ENCODE measurements at places on chromosomes 4 and X.

DNA sequence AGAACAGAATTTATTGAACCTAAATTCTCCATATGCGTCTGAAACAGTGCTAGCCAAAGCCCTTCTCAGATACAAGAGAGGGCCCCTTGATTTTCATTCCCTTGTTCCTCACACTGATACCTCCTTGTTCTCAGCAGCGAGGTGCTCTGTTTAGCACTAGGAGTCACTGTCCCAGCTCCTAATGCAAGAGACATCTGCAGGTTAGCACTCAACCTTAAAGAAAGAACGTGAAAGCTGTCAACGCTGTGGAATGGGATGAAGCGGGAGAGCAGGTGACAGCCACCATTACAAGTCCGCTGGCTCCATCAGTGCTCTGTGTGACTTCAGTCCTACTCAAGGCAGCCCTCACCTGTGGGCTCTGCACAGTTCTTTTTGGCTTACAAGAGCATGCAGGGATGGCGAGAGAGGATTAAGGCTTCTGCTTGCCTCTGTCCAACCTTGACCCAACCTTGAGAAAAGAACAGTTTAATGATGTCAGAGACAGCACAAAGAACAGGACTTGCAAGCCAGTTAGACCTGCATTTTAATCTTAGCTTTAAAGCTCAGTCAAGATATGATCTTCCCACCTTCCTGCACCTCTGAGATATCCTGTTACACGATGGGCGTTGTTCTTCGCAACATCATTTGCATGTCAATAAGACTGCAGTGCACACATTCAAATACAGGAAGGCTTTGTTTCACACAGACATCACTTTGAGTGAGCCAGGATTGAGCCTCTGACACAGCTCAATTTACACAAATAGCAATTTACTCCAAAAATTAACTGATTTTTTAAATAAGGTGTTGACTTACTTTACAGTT lies 95.1 kb downstream of the ARSF start:
- DNase-seq: no peak

- DNase-seq: no peak
Observed at GRCh38 chrX:6930307-6930849, 217.1 kb upstream of the STS start.

DNA sequence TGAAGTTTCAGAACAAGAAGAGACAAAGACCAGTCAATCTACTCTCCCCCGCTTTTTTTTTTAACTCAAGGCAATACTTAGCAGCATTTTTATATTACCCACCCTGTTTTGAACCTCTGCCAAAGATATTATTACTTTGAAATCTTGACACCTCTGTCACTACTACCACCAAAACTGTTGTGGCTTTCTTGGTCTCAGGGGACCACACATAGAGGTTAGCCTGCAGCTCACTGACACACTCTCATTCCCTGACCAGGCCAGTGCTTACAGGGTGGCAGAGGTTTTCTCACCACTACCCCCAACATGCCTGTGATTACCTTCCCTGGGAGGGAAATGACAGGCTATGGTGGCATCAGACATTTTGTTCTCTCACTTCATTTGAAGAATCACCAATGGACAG lies 137.4 kb upstream of the STIM2 start:
- no peak for DNase-seq

DNA sequence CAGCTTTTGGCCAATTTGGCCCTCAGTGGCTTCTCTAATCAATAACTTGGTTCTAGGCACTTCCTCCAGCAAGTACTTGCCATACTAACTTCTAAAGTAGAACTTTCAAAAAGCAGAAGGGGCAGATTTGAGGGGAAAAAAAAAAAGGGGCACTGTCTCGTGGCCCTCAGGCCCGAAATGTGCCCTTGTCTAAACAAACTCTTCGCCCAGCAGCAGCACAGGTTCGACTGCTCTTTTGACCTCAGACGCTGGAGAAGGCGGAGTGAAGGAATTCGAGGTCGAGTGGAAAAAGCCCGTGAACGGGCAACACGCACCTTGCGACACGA lies 775 bp downstream of the GRPEL1 start:
- no peak for DNase-seq

DNA sequence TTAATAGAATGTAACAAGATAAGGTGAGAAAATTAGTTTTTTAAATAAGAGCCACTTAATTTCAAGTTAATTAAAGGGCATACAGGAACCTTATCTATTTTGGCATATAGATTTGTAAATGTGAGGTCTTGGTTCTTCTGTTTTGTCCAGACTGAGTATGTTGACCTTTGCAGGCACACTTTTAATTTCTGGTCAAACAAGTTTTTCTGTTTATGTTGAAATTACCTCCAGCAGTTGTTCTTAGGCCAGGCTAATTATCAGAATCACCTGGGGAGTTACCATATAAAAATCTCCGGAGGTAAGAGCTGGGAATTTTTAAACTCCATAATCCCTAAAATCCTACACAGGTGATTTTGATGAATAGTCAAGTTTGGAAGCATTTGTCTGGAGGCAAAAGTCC lies 227.4 kb upstream of the ANKRD50 start:
- no peak for DNase-seq

DNA sequence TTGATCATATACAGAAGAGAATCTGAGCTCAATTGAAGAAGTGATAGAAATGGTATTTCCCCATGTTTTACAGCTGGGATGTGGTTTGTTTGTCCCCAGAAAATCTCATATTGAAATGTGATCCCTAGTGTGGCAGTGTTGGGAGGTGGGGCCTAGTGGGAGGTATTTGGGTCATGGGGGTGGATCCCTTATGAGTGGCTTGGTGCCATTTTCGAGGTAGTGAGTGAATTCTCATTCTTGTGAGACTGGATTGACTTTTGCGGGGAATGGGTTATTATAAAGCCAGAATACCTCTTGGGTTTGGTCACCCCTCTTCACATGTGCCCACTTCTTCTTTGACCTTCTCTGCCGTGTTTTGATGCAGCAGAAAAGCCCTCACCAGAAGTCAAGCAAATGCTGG lies 29.6 kb upstream of the PAGE1 start:
- DNase-seq: no peak

DNA sequence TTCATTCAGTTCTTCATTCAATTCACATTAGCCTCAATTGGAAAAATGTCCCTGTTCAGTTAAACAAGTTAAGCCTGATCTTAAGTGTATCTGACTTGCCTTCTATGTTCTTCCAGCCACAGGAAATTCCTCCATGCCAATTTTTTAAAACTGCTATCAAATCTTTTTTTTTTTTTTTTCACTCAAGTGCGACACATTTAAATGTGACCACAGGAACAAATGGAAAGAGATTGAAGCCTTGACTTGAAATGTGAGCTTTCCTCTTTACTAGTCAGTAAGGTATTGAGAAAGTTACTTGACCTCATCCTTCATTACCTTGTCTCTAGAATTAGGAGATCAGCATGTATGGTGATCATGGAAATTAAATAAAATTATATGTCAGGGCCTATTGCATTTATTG lies 165.1 kb downstream of the SLIT2 start:
- no peak for DNase-seq

GRCh38 chrX:47061238-47061919 lies 16.9 kb upstream of the RGN start:
- no peak for DNase-seq

GRCh38 chr4:98656443-98656842 lies 2.0 kb downstream of the TSPAN5 start:
- DNase-seq: no peak

GRCh38 chrX:135086197-135086854 lies 34.0 kb downstream of the ETDB start:
- DNase-seq: peak; percentile 45

DNA sequence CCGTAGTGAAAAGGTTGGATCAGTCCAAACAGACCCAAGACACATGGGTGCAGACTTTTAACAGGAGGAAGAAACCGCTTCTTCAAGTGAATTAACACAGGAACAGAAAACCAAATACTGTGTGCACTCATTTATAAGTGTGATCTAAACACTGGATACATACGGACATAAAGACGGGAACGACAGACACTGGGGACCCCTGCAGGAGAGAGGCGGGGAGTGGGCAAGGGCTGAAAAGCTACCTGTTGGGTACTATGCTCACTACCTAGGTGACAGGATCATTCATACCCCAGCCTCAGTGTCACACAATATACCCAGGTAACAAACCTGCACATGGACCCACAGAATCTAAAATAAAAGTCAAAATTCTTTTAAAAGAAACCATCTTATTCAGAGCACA lies 326.0 kb upstream of the NOCT start:
- no peak for DNase-seq

- no peak for DNase-seq
Observed at GRCh38 chrX:15158350-15158735, 111.5 kb downstream of the ASB9 start.

DNA sequence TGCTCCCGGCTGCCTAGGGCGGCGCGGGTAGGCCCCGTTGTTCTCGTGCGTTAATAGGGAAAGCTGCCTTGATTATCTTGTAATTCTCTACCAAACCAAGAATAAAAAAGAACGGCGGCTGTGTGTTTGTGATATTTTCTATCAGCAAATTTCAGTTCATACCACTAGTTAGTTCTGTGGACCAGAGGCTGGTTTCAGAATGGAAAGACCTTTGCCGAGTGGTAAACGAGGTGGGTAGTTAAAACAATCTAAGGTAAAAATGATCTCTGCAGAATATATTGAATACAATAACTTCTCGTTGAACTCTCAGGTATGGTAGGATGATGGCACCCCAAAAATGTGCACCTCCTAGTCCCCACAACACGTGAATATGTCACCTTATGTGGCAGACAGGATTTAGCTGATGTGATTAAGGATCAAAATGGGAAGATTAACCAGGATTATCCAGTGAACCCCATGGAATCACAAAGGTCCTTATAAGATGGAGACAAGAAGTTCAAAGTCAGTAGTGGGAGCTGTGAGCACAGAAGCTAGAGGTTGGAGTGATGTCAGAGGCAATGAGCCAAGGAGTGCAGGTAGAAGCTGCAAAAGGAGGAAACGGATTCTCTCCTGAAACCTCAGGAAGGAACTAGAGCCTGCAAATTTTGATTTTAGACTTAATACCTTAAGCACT lies 574 bp upstream of the CFAP97 start:
- no peak for DNase-seq

DNA sequence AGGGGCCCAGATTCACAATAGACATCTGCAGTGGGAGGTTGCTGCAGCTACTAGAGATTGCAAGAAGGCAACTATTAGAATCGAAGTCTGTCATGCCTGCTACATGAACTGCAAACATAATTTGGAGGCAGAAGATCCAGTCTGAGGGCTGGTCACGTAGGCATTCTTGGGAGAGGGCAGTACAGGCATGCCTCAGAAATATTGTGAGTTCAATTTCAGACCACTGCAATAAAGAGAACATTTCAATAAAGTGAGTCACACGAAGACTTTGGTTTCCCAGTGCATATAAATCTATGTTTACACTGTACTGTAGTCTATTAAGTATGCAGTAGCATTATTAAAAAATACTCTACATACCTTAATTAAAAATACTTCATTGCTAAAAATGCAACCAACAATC lies 585.8 kb upstream of the FAT1 start:
- DNase-seq: no peak

DNA sequence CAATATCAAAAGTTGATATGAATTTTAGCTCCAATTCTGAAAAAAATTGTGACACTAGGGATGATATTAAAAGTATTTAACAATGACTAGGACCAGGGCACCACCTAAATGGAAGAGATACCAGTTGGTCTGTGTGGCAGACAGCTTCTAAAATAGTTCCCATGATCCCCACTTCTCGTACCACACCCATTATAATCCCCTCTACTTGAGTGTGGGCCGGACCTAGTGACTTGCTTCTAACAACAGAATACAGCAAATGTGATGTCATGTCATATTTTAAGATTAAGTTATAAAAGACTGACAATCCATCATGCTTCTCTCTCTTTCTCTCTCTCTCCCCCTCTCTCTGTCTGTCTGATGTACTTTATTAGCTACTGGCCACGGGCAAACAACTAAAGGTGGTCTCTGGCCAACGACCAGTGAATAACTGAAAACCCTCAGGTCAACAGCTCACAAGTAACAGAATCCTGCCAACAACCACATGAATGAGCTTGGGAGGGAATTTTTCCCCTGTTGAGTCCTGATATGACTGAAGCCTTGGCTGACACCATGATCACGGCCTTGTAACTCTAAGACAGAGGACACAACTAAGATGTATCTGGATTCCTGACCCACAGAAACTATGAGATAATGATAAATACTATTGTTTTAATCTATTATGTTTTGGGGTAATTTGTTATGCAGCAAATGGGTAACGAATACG lies 34.4 kb downstream of the FAM13A start:
- no peak for DNase-seq

DNA sequence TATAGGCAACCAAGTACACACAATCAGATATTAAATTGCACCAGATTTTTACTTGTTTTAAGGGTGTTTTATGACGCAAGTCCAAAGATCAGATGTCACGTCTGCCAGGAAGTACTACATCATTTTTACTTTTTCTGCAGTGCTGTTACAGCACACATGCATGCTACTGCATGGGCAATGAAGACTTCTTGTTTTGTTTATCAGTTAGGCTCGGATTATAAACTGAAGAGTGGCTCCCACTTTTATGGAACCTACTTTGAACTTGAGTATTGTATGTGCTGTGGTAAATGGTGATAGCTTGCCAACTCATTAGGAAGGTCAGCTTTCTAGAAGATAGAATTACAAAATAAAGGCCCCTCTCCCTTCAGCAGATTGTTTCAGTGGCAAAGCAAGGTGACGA lies 131.6 kb downstream of the CEP135 start:
- DNase-seq: no peak

GRCh38 chrX:101208152-101208905 lies 11.3 kb upstream of the DRP2 start:
- DNase-seq: no peak

GRCh38 chrX:47226071-47226470 lies 6.7 kb upstream of the USP11 start:
- DNase-seq: no peak

- no peak for DNase-seq
Observed at GRCh38 chr4:99654361-99654761, 3.3 kb downstream of the C4orf54 start.

GRCh38 chrX:34859191-34859590 lies 83.4 kb upstream of the FAM47B start:
- no peak for DNase-seq

DNA sequence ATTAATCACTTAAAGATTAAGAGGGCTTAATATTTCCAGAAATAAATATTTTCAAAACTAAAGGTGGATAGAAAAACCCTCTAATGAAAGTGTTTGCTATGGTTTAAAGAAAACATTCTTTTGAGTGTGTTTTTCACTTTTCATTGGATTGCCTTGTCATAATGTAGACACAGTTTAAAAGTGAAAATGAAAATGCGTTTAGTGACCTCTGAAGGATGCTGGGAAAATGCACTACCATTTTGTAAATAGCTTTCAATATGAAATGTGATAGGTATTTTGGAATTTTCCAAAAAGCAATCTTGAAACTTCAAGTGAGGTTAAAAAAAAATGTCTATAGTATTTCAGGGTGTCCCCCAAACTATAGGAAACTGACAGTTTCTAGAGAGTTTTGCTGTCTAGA lies 642.2 kb downstream of the C4orf33 start:
- DNase-seq: no peak

Data from NCI-H1105 (cell line).